Naive B cell (primary cell): ENCODE measurements at places on chromosomes 3 and 15.

- no peak for DNase-seq
These were observed 332.4 kb upstream of the IGF1R start for GRCh38 chr15:98315971-98316370.

DNA sequence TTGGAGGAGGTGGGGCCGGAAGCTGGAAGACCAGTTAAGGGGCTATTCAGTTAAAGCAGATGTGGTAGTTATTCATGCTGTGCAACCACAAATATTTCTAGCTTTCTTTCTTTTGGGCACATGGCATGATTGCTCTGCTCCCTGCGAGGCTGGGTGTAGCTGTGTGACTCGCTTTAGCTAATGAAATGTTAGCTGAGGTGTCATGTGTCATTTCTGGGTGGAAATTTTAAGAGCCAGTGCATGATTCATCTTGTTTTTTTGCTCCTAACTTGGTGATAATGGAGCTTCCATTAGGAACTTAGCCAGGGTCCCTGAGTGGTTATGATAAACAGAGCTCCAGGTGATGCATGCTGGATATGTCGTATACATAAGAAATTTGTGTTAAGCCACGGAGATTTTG, 300.6 kb downstream of the SATB1 start:
- DNase-seq: no peak

- no peak for DNase-seq
These were observed 22.9 kb downstream of the FOXP1 start for GRCh38 chr3:71560665-71561064.

DNA sequence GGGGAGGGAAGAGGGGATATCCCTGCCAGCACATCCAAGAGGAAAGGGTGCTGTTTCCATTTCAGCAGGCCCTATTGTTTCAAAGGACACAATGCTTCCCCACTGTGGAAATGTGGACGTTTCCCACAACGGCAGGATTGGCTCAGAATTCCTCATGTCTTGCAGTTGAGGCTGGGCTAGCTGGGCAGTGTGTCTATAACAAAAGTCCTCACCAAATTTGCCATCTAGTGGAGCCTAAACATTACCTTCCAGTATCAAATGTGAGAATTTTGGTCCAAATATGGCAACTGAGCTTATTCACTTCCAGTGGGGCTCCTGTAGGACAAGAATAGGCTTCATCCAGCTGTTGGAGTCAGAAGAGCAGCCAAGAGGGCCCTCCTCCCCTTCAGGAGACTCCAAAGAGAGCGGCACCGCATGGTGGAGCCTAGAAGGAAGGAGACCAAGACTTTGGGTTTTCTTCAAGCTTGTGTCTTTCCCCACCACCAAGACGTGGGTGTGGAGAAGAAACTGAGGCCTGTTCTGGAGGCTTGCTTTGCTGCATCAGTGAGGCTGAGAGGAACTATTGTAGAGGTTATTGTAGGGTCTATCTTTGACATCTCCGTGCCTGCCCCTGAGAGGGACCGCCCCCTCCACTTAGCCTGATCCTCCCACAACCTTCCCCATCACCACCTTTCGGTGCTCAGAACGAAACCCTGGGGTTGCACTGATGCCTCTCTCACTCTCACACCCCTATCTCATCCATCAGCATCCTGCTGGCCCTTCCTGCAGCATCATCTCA, 45.3 kb upstream of the SLCO2A1 start:
- DNase-seq: no peak

- DNase-seq: no peak
These were observed 36.8 kb downstream of the BTD start for GRCh38 chr3:15638193-15638890.

- DNase-seq: no peak
These were observed 1.9 kb downstream of the TOPBP1 start for GRCh38 chr3:133659806-133660205.

- no peak for DNase-seq
These were observed 173.8 kb downstream of the FNDC3B start for GRCh38 chr3:172213200-172213599.

DNA sequence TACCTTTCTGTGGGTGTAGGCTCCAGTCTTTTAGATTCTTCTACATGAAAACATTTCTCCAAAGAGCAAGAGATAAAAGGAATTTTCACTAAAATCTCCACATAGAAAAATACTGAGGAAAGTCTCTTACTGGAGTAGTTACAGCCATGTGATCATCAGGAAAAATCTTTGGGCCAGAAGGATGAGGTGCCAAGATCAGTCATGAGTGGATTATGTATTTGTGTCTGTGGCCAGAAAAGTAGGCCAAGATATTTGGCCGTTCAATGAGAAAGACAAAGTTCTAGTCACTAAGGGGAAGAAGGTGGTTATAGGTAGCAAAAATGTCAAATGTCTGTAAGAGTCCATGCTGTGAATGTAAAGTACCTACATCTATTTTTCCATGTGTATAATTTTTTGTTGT, 339.3 kb downstream of the NSUN3 start:
- no peak for DNase-seq

DNA sequence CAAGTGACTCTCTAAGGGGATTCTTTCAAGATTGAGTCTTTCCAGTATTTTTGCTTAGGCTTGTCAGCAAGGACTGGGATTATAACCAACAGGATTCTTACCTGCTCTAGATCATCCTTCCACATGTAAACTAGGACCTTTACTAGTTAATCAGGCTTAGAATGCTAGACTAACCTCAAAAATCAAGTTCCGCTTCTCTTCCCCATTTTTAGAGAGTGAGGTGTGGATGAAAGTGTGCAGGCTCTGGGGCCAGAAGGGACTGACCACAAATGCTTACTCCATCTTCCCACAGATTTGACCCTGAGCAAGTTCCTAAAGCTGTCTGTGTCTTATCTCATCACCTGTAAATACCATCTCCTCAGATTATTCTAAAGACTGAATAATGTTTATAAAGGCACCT, 89.5 kb upstream of the IL12A start:
- no peak for DNase-seq

DNA sequence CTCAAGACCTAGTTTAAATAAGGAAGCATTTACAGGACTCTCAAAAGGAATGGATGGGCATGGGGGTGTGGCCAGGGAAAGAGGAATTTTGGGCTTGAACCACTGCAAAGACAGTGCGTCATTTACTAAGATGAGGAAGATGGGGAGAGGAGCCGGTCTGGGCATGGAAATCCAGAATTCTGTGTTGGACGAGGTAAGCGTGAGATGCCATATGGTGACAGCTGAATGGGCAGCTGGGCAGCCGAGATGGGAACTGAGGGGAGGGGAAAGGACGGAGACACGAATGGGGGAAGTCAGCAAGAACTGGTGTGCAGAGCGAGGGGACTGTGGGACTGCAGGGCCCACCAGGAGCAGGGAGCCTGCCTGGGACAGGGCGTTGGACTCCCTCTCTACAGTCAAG, 24.2 kb downstream of the TMEM44 start:
- no peak for DNase-seq

- DNase-seq: no peak
These were observed 229.9 kb downstream of the CHST2 start for GRCh38 chr3:143349455-143349854.

GRCh38 chr15:30923429-30923828, 19.7 kb downstream of the FAN1 start:
- DNase-seq: no peak

GRCh38 chr3:149018247-149018646, 26.9 kb downstream of the GYG1 start:
- no peak for DNase-seq

DNA sequence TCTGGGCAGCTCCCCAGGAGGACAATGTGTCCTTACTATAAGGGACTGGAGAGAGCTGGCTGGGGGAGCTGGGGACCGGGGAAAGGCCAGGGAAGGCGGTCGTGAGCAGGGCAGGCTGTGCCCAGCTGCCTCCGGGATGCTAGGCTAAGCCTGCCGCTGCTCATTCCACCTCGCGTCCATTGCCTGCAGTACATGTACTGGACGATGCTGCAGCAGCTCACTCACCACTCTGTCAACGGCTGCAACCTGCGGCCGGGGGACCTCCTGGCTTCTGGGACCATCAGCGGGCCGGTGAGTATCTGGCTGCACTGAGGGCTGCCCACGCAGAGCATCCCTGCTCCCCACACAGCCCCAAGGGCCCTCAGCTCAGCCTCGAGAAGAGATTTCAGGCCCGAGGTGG, 27.1 kb downstream of the FAH start:
- no peak for DNase-seq

- no peak for DNase-seq
These were observed 46.4 kb upstream of the CAPN7 start for GRCh38 chr3:15159501-15160136.

DNA sequence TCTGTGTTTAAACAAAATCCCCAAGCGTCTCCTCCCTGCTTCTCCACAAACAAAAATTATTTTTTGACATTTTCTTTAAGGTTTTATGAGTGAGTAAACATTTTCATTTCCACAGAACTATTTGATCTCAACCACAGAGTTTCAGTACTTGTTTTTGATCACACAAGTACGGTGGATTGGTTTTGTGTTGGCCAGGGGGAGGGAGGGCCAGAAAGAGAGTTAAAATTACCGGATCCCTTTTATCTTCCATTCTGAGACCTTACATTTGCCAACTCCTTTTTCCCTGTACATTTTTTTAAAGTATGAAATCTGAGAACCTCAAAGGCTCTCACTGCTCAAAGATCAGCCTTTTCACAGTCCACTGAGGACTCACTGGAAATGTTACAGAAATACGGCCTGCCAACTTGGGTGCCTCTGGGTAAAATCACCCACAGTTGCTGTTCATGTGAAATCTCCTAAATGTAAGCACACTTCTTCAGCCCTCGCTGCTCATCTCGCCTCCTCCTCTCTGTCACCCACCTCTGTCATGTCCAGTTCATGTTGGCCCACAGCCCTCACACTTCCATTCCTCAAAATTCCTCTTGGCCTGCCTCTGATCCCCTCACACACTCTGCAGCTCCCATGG, 1.7 kb downstream of the HOMER2 start:
- no peak for DNase-seq

DNA sequence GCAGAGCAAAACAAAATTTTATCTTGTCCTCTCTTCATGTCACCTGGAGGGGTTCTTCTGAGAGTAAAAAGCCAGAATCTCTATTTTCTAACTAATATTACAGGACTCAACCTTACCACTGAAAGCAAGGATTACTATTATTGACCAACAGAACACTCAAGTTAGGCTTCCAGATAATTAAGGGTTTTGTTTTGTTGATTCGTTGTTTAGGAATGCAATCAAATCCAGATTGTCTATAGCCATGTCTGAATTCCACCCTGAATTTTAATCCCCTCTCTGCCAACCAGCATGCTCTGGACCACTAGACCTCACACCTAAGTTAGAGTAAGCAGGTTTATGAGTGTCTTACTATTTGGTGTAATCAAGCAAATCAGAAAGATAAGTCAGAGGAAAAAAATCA, 90.7 kb downstream of the PEAK1 start:
- no peak for DNase-seq

DNA sequence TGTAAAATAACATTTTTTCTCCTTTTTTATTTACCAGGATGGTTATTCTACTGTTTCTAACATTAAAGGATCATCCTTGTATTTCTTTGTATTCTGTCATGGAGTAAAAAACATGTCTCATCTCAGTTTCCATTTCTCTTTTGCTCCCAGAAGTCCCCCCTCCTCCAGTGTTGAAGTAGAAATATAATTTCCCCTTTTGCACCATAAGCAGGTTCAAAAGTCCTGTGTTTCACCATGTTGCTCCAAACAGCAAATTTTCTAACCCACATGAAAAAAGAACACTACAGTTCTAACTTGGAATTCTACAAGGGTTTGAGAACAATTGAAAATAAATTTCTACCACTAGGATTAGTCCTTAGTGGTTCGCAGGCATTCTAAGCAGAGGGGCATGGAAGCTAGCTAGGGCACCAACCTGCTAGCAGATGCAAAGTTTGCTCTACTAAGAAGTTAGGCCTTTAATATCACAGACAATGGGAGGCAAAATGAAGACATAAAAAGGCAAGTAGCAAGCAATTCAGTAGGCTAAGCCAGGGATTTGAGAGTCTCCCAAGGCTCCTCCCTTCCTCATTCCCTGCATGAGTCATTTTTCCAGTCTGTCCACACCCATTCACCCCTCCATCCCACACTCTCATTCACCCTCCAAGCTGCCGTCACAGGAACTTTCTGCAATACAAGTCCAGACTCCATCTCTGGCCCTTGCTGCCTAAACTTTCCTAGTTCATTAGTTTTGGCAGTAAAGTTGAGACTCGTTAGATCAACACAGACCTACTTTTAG, 2.3 kb upstream of the MBNL1 start:
- DNase-seq: no peak

- no peak for DNase-seq
These were observed 97.6 kb upstream of the PSMD6 start for GRCh38 chr3:64120876-64121275.

DNA sequence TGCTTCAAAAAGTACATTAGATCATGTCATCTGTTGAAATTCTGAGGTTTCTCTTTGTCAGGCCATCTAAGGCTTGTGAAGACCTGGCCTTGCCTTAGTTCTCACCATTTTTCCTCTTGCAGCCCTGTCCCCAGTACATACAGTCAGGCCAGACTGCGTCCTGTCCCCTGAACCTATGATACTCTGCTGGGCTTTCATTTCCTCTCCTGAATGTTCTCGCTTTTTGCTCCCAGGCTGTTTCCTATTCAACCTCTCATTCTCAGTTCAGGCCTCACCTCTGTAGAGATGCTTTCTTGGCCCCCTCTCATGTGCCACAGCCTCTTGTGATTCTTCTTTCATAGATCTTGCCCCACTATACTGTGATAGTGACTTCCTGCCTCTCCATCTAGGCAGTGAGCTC, 648.8 kb upstream of the KCNMB2 start:
- DNase-seq: no peak

- DNase-seq: no peak
These were observed 2.1 kb downstream of the EPHB1 start for GRCh38 chr3:134797057-134797740.

DNA sequence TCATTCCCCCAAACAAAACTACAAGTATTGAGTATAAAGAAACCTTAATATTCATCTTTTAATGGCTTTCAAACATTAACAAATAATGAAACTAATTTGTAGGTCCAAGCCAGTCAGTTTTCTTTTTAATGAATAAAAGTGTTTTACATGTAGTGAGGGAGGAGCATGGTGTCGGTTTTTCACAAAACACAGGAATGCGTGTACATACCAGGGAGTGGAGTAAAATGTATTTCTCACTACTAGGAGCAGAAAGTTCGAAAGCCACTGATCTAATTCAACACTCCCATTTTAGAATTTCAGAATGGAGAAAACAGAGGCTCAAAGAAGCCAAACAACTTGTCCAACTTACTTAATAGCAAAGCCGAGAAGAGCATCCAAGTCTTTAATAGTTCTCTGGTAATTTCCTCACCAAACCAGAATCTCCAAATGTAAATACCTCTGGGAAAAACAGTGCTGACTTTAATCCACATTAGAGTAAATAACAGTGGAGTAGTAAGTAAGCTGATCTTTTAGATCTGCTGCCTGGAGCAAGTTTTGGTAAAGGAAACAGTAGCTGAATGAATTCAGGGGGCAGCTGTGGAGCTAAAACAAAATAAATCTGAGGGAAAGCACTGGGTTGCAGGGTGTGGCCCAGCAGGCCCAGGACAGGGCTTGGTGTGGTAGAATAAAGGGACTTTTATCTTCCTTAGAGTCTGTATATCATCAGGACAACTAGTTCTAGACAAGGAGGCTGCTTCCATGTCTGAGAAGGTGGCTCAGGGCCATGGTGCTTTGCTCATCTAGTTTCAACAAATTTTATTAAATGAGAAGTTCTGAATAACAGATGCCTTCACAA, 7.9 kb downstream of the ANP32A start:
- no peak for DNase-seq

GRCh38 chr3:148289159-148289558, 408.5 kb upstream of the AGTR1 start:
- no peak for DNase-seq
